Neural crest cell (in vitro differentiated cells): ENCODE measurements at places on chromosomes 4 and X. TPM values are rescaled to one million over a fixed set of nuclear protein-coding genes. Genes with fewer than 3 reads are reported as not detected.

GRCh38 chr4:74896595-74896994 lies 36.3 kb upstream of the PARM1 start:
- H3K27ac ChIP-seq = no peak overlapping the region
- no peaks in the 10 kb centered on the region for H3K36me3 ChIP-seq
- H3K4me3 ChIP-seq = no peak overlapping the region
- H3K27me3 ChIP-seq = no peaks in the 10 kb centered on the region
- no peak for DNase-seq

GRCh38 chr4:130125467-130125866 lies 1029.5 kb downstream of the C4orf33 start:
- H3K27me3 ChIP-seq = no peaks in the 10 kb centered on the region
- H3K4me3 ChIP-seq = no peak overlapping the region

- H3K4me3 ChIP-seq = no peak overlapping the region
- H3K27ac ChIP-seq = no peak overlapping the region
- no peaks in the 10 kb centered on the region for H3K36me3 ChIP-seq
Observed at GRCh38 chr4:73308286-73308685, 49.7 kb upstream of the ANKRD17 start.

P2RY10 gene
- total RNA-seq = not detected in 2 replicates

PPP2R2C gene
- total RNA-seq = 0.32 and 0.35 TPM in 2 replicates
